ENCODE measurements at places on chromosomes 11 and 22.

DNA sequence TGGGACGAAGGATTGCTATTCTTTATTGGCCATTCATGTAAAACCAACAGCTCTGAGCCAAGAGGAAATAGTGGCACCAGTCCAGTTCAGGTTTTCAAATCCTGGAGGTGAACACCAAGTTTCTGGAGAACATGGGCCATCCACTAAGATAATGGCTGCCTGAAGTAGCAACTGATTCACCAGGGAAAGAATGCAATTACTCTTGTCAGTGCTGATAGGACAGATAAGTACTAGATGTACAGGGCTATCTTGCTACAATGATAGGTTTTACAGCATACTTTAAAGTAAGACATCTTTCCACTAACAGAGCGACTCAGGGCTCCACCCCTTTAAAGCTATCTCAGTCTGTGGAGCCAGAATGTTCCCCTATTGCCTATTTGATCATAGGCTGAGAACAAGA is 36.8 kb upstream of the APOA1 start:
- no peak for DNase-seq

GRCh38 chr11:112453601-112454577 is 193.2 kb upstream of the PLET1 start:
- DNase-seq: peak; percentile 29

GRCh38 chr11:33606762-33607161 is 93.9 kb downstream of the C11orf91 start:
- DNase-seq: no peak

DNA sequence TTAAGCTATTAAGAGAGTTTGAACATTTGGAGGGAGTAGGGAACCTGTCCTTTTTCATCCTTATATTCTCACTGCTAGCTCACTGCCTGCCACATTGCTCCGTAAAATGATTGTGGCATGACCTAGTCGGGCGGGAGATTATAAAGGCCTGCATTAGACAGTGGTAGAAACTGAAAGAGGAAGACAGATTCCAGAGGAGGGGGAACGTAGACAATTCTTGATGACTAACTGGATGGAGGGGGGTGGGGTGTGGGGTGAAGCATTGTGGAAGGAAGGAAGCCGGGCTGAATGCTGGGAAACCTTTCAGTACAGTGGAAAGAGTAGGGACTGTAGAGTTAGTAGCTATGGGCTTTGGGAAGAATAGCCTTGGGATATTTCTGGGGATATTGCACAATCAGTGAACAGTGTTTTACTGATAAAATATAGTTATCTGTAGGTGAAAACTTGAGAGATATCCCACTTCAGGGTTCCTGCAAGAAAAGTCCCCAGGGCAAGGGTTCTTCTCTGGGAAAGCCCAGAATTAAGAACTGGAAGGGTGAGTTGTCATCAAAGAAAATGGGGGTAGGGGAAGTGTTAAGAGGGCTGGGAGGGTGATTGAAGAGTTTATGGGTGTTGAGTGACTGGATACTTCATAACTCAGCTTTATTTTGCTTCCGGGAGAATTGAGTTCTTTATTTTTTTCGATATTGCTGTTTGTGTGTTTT is 2.1 kb downstream of the MED15 start:
- DNase-seq: peak; percentile 95
